ENCODE measurements at places on chromosomes 12 and 14.
A peak's percentile ranks its signal among the peaks of the same experiment; 100 is the strongest.

GRCh38 chr12:106080041-106080790, 58.5 kb downstream of the NUAK1 start:
- peak; percentile 43 for DNase-seq

DNA sequence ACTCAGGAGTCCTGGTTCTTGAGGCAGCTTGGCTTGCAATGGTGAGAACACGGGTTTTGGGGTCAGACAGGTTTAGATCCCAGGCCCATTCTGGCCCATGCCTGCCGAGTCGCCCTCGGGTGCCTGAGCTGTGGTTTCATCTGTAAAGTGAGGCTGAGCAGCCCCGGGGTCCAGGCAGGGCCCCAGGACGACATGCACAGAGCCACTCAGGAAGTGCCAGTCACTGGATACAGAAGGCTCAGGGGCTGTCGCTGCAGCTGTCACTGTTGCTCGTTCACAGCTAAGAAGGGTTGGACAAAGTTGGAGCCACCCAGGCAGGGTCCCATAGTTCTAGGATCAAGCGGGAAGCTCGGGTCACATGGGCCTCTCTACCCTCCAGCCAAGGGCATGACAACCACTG, 403.1 kb downstream of the BCL11B start:
- DNase-seq, result no peak

DNA sequence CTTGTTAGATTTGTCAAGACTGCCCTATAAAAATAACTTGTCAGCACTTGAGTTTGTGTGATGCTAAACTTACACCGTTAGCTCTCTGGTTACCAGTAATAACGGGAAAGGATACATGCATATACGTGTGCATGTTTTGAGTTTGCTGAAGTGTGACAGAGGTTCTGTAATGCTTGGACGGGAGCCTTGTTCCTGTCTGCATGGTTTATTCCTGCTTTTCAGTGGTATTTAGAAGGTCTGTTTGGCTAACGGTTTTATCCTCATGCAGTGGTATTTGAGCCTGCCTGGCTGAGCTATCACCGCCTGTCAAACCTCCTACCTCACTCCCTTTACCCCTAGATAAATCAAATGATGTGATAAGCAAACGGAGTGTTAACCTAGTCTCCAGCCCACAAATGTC, 305.6 kb downstream of the GALC start:
- DNase-seq, result no peak

DNA sequence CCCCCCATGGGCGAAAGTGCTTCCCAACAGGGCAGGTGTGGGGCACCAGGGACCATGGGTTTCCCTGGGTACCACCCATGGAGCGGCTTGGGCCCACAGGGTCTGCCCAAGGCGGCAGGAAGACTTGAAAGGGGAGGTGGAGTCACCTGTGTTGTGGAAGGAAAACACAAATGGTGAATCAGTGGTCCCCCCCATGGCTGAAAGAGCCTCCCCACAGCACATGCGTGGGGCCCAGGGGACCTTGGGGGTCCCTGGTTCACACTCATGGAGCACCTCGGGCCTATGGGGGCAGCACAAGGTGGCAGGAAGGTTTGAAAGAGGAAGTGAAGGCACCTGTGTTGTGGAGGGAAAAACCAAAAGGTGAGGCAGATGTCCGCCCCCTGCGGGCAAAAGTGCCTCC, 581.9 kb downstream of the ALG10 start:
- DNase-seq, result no peak

- peak; percentile 15 for DNase-seq
These were observed 1.4 kb downstream of the TMTC2 start for GRCh38 chr12:82688035-82688501.

GRCh38 chr12:9646794-9647781, 22.4 kb upstream of the CLEC2D start:
- DNase-seq, result peak; percentile 19

GRCh38 chr12:106953352-106954250, 2.1 kb upstream of the TMEM263 start:
- DNase-seq, result peak; percentile 50

GRCh38 chr14:103633391-103633790, 4.4 kb downstream of the KLC1 start:
- no peak for DNase-seq

DNA sequence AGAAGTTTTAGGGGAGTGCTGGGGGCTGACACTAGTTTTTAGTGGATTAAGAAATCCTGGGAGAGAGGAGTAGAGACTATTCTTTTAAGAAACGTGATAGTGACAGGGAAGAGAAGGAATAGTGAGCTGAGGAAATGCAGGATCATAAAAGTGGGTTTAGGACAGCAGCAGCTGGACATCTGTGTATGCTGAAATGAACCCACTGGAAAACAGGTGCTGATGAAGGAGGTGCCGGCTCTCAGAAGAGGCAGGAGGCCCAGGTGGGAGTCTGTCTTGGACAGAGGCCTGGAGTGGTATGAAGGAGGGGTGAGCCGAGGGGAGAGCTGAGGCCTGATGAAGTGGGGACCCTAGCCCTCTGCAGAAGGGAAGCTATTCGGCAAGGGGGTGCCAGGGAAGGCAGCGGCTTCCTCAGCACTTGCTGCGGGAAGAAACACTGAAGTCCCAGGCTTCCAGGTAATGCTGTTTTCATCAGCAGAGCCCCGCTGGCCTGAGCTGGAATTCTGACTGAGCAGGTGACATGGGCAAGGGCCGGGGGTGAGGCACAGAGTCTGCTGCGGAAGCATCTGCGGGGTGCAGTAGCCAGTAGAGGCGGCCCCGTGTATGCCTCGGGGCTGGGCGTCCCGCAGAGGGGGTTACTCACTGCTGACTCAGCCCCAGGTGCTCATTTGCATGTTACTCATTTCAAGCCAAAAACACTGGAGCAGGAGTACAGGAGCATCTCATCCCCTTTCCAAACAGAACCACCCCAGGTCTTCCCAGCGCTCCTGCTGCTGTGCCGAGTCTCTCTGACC, 89.7 kb downstream of the TMCC3 start:
- peak; percentile 67 for DNase-seq

- DNase-seq, result peak; percentile 46
These were observed 839 bp downstream of the SLC38A1 start for GRCh38 chr12:46267825-46268582.

GRCh38 chr14:99234961-99235571, 36.9 kb downstream of the BCL11B start:
- no peak for DNase-seq

GRCh38 chr12:93857279-93857938, 180.2 kb downstream of the CRADD start:
- peak; percentile 84 for DNase-seq

DNA sequence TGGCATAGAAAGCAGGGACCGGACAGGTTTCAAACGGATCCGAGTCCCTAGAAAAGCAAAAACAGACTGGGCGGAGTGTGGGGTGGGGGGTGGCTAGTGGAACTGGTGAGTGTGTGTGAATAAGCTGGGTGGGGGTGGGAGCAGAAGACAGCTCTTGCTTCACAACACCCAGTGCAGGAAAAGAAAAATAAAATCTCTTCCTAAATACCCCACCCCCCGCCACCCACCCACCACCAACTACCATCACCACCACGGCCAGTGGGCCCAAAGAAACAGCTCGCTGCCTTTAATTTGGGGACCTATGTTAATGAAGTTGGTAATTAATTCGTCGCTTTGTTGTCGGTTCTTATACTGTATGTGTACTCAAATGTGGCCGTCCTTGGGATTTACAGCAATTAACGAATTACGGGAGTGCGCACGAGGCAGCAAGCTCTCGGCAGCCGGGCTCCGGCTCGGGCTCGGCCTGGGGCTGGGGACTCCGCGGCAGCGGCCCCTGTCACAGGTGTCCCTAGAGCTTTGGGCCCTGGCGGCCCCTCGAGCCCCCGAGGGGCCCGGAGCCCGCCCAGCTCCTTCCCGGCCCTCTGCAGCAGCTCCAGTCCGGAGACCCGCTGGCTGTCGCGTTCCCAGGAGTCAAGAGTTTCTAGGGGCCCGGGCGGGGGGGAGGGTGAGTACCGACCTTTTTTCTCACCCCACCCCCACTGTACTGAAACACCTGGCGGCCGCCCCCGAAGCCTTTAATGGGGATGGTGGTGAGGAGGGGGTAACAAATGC, 1.5 kb upstream of the OTX2 start:
- no peak for DNase-seq
